Spleen (tissue), 13 donors: ENCODE measurements at places on chromosomes 4 and X. TPM values are rescaled to one million over a fixed set of nuclear protein-coding genes. Genes with fewer than 3 reads are reported as not detected.

CXCL1 gene
- total RNA-seq = 132 TPM

UGT2B15 gene
- total RNA-seq = 0.85 TPM

CLIC2 gene
- 96.3 TPM for total RNA-seq

TCP11X2 gene
- not detected for total RNA-seq

GABRB1 gene
- total RNA-seq = not detected

CT45A10 gene
- total RNA-seq = not detected

KLHL4 gene
- 2.7 TPM for total RNA-seq

DNA sequence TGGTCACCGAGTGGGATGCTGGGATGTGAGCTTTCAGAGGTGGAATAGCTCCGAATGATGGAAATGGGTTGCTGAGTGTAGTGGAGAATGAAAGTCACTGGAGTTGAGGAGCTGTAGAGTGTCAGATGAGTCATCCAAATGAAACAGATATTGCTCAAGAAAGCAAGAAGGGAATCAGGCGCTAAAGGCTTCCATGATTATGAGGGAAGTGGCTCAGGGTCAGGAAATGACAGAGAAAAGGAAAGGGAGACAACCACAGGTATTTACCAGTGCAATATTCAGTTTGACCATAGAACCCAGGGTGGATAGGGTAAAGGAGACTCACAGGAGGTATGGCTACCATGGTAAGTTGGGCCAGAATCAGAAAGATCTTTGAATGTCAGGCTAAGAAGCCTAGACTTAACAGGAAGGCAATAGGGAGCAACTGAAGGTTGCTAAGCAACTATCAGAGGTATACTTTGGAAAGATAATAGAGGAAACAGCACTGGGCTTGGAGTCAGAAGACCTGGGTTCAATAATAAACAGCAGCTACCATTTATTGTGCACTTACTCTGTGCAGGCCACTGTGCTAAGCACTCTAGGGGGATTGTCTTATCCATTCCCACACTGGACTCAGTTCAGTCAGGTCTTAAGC lies 11.7 kb downstream of the LAS1L start:
- no peak for DNase-seq

- DNase-seq = no peak
These were observed 77.0 kb downstream of the REELD1 start for GRCh38 chr4:146291313-146291712.

DNA sequence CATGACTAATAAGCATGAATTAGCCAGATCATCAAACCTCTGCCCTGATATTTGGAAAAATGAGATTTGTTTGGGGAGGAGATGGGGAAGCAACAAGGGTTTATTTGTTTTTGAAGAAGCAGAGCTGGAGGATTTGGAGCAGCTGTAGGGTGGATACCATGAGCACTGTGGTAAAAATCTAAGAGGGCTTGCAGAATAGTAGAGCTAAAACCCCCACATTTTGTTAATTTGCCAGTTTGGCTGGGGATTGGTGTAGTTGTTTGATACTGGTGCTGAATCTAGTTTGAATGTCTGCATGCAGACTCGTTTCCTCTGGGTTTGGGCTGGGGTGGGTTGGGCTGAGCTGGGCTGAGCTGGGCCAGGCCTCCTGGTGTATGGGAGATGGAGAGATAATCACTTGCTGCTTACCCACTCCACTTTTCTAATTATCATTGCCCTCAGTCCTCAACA lies 43.7 kb downstream of the SMAD1 start:
- DNase-seq = no peak

DNA sequence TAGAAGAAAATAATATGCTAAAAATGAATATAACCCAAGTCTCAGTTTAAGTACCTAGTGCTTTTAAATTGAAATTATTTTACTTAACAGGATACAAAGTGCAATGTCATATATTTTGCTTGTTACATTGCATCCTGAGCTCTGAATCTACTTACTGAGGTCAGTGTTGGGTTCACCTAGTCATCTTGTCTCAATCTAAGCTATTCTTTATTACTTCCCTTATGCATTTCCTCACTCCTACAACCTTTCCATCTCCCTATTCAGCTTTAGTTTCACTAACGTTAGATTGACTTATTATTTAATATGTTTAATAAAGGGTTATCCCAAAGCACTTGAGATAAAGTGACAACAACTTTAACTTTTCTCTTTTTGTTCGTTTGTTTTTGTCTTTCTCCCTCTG lies 483.7 kb downstream of the FSTL5 start:
- no peak for DNase-seq

DNA sequence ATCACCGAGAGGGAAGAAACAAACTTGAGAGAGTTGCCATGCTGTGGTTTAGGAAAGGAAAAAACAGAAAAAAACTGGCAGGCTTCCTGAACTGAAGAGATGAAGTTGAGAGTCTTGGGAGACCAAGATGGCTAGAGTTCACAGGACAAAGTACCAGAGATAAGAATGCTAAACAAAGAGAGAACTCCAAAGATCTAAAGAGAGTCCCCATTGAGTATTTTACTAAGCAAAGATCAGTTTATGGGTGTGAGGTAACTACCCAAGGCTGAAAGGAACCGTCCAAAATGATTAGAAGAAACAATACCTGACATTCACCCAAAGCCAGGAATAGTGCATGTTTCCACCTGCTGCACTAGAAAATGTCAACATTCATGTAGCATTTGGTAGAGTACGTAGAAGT lies 21.8 kb upstream of the COX7B2 start:
- no peak for DNase-seq

- DNase-seq = no peak
These were observed 165.1 kb downstream of the CFAP299 start for GRCh38 chr4:80500613-80501012.
